ENCODE measurements at places on chromosomes 1 and 21. TPM values are rescaled to one million over a fixed set of nuclear protein-coding genes. Genes with fewer than 3 reads are reported as not detected.

The PLEKHN1 gene
- total RNA-seq: not detected

- ATAC-seq: no peak
Measured at GRCh38 chr21:45538381-45539045, 3.7 kb downstream of the SLC19A1 start.

GRCh38 chr21:44503901-44504399, 36.0 kb downstream of the KRTAP10-1 start:
- ATAC-seq: no peak

GRCh38 chr1:171185091-171185490, at the start of gene FMO2:
TSS of gene FMO2 (plus strand) at chr1:171185300. CDS start at chr1:171185714, 414 bp downstream.
- ATAC-seq: peak; percentile 79

- no peak for ATAC-seq
Measured at GRCh38 chr1:37389327-37389726, 85.1 kb upstream of the ZC3H12A start.

GRCh38 chr1:160090760-160091159, 7.7 kb downstream of the IGSF8 start:
- ATAC-seq: no peak

- peak; percentile 88 for ATAC-seq
Measured at GRCh38 chr1:33338440-33339211, 17.7 kb upstream of the A3GALT2 start.

DNA sequence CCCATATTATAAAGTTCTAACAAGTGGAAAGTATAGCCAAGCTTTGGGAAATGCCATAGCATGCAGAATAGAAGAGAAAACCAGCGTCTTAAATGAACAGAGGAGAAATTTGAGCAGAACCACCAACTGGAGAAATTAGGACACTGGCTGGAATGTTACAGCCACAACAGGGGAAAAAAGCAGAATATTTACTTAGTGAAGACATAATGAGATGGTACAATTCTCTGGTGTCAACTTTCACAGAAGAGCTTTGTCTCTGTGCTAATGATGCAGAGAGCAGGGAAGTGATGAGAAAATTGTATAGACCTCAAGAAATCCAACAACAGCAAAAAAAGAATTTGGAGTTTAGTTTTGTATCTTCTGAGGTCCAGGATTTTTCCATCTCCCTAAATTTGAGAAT, 249.7 kb downstream of the KIF26B start:
- ATAC-seq: no peak

- ATAC-seq: no peak
Measured at GRCh38 chr1:216183007-216183406, 240.2 kb downstream of the USH2A start.

DNA sequence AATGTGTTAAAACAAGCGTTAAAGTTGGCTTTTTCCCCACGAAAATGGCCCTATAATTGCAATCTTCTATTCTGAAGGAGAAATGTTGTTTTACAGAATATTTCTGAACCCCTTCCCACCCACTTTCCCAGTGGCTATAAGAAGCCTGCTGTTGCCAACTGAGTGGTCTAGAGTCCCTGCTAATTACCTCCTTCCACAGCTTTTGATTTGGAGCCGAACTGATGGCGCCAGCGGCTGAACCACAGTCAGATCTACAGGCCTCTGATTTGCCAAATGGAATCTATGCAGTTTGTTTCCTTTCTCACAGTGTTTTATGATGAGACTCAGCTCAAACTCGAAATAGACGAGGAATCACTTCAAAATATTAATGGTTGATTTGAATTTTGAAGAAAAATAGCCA, 76.0 kb upstream of the C1orf105 start:
- no peak for ATAC-seq

DNA sequence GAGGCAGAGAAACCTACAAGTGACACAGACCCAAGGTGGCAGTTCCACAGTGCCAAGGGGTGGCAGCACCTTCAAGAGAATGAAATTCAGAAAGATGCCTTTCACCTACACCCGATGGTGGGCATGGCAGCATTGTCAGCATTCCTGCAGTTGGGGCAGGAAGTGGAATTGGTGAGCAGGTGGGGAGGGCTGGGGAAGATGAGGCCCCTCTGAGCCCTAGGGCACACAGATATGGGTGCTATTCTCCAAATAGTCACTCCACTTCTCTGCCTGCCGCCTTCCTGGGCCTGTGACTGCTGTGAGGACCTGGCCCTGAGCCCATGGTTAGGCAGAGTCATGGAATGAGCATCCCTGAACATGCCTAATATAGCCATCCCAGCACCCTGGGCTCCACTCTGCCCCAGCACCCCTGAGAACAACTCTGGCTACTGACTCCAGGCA, 8.3 kb downstream of the SHISA4 start:
- ATAC-seq: peak; percentile 60

The CASQ1 gene
- 8.8 TPM for total RNA-seq

The PYCR2 gene
- total RNA-seq: 47.7 TPM

- peak; percentile 42 for ATAC-seq
Measured at GRCh38 chr1:109615879-109616278, 3.5 kb downstream of the GNAT2 start.

GRCh38 chr1:66758241-66758755, 6.0 kb downstream of the DYNLT5 start:
- ATAC-seq: no peak

DNA sequence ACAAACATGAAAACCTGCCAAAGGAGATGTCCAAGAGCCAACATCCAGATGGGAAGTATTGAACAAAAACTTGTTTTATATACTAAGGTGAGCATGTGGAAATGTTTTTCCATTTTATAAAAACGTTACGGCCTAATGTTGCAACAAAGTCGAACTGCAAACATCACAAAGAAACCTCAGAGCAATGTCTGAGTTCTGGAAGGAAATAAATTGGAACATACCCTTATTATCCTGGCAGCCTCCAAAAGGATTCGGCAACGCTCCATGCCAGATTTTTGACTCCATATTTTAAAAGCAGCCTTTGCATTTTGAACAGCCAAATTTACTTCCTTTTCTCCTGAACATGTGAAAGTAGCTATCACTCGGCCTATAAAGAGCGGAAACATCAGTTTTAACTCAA, 3.3 kb downstream of the ALDH9A1 start:
- ATAC-seq: no peak

- ATAC-seq: no peak
Measured at GRCh38 chr1:230971771-230972170, 6.9 kb downstream of the TTC13 start.

DNA sequence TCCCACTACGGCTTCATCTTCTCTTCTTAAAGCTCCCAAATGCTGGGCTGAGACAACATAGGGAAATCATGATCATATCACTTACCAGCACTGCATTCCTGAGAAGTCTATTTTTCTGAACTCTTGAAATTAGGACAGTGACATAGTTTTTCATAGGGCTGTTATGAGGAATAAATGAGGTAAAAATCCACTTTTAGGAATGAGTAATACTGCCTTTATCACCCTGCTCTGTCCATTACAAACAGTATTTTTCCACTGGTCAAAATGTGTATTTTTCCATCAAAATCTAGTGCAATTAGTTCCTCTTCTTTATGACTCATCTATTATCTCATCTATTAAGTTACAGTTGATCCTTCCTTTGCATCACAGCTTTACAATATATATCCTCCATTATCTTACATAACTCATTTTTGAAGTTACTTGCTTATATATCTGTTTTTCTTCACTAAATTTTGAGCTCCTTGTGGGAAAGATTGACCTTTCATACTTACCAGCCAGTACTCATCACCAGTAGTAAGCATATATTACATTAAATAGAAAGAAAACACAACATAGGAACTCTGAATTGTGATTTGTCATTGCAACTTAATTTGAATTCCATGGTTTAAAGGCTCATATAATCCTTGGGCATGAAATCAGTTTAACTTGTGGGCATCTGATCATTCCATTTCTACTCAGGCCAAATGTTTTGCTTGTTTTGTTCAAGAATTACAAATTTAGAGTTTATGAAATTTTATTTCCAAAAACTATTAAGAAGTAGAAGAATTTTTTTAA, 37.1 kb downstream of the PRRX1 start:
- ATAC-seq: peak; percentile 28

The DNAH14 gene
- 13.2 TPM for total RNA-seq

- ATAC-seq: no peak
Measured at GRCh38 chr21:17371450-17371849, 141.4 kb upstream of the CXADR start.

- ATAC-seq: no peak
Measured at GRCh38 chr1:24526940-24527542, 24.4 kb downstream of the RCAN3 start.

DNA sequence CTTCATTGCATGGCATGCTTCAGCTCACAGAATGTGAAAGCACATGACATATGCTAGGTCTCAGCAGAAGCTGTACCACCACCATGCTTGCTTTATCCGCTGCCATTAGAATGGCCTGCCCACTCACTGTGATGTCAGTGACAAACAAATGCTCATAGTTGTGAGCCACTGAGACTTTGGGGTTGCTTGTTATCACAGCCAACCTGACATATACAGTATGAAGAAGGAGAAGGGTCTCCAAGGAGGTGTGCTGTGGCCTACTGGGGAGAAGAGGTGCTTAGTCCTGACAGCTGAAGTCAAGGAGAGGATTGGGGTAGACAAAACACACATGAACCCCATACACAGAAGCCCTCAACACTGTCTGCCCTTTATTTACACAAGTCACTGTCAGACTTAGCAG, 19.5 kb upstream of the TENT5C start:
- ATAC-seq: no peak

The TIE1 gene
- total RNA-seq: 42.6 TPM

DNA sequence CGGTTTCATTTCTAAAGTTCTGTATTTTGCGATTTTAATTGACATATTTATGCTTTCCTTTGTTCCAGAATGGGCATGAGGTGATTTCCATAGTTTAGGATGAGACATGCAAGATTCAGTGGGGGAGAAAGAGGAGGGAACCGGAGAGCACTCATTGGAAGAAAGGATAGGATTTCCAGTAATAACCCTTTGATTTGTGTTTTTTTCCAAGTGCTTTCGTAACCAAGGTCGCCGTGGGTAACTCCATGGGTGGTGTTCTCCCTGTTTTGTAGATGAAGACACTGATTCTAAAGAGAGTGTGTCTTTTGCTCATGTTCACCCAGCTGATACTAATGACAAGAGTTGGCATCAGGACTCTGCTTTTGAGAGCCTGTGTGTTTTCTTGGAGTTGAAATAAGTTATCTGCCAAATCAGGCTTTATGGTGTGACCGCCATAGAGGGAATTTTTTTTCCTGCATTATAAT, 170.1 kb downstream of the DHRS3 start:
- ATAC-seq: peak; percentile 32

DNA sequence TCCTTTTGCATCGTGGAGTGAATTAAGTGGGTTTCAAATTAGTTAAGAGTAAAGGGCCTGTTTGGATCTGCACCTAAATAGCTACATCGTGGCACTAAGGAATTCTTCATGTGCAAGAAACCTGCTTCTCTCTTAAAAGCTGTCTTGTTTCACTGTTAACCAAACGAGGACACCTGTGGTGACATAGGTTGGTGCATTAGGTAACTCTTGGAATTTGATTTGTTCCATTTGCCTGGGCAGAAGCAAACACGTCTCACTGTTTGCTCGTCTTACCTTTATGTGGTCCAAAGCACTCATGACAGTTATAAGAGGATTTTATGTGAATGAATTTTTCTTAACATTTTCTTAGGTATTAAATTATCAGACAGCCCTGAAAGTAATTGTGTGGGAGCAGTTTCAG, 60.9 kb downstream of the PRDM2 start:
- ATAC-seq: no peak
